NCI-H774 (cell line): ENCODE measurements at places on chromosomes 16 and 17.
A peak's percentile ranks its signal among the peaks of the same experiment; 100 is the strongest.

DNA sequence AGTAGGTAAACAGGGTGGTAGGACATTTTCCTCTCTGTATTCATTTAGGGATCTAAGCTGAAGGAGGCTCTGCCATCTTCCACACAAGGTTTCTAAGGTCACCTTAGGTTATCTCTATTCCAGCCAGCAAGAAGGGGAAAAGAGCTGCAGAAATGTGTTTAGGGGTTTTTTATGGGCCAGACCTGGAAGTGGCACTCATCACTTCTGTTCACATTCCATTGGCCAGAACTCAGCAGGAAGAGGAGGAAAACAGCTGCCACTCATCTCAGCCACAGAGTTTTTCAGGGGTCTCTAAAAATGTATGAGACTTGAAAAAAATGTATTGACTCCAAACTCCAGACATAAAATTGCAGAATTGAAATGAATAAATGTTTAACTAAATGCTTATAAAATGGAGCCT is 65.8 kb downstream of the FTO start:
- DNase-seq = no peak

- DNase-seq = no peak
Observed at GRCh38 chr17:69761011-69761410, 314.0 kb upstream of the KCNJ16 start.

DNA sequence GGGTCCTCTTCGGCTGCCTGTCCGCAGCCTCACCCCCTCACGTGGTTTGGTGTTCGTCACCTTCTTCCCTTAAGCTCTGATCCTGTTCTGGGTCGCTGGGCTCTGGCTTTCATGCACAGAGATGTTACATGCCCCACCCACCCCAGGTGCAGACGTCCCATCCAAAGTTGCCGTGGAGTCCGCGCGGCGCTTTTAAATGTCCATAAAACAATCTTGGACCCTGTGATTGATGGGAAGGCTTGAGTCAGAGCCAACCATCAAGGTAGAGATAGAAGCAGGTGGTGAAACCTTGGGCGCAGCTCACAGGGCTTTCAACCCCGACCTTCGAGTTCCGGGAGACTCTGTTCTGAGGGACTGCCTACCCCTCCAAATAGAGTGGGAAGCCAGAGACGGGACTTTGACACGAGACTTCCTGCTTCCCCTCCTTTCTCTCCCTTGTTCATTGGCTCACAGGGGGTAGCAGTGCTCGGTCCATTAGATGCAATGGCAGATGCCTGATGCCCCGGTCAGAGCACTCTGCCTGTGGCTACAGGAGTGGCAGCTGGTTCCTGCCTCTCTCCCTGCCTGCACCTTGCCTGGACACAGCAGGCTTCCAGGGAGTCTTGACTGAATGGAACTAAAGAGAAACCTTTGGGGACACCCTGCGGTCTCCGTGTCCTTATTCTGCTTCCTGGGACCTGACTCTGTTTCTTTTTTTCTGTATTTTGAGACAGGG is 4.0 kb downstream of the ENGASE start:
- DNase-seq = no peak

DNA sequence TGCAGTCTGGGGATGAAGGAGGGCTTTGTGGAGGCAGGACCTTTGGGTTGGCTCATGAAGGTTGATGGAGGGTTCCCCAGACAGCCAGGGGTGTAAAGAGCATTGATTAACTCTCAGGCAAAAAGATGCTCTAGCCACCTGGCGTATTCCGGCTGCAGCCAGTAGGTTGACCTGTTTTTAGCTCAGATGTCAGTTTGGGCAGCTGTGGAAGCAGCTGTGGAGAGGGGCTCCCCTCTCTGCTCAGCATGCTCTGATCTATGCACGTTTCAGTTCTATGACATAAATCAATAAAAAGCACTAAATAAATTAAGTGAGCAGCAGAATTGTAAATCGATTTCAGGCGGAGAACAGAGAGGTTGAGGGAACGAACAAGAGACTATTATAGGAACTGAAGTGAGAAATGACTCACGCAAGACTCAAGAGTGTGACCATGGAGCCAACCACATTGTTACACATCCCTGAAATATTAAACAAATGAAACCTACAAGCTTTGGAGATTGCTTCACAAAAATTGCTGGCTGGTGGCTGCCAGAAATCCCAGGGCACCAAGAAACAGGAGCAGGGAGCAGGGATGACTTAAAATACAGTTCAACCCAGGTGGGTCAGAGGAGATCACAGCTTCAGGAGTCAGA is 111.9 kb downstream of the GSG1L start:
- DNase-seq = no peak

- no peak for DNase-seq
Observed at GRCh38 chr17:205817-206216, 24.4 kb upstream of the DOC2B start.

DNA sequence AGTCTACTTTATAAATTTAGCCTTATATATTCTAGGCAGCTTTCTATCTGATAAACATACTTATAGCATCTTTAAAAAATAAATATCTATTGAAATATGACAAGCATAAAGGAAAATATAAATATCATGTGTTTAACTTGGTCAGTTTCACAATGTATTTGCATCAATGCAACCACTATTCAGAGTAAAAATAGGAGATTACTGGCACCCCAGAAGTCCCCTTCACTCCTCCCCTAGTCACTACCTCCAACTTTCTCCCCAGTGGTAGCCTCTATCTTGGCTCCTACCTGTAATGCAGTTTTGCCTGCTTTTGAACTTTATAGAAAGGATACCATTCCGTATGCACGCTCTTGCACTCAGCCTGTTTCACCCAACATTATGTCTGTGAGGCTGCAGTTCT is 3.2 kb upstream of the NOD2 start:
- no peak for DNase-seq

GRCh38 chr16:68083861-68084503 is 1.2 kb upstream of the NFATC3 start:
- DNase-seq = no peak

GRCh38 chr17:75308732-75309629 is 19.7 kb upstream of the SLC25A19 start:
- no peak for DNase-seq

GRCh38 chr17:19534562-19535149 is 1.0 kb downstream of the SLC47A1 start:
- DNase-seq = no peak

- no peak for DNase-seq
Observed at GRCh38 chr17:66445229-66445628, 142.8 kb downstream of the PRKCA start.

DNA sequence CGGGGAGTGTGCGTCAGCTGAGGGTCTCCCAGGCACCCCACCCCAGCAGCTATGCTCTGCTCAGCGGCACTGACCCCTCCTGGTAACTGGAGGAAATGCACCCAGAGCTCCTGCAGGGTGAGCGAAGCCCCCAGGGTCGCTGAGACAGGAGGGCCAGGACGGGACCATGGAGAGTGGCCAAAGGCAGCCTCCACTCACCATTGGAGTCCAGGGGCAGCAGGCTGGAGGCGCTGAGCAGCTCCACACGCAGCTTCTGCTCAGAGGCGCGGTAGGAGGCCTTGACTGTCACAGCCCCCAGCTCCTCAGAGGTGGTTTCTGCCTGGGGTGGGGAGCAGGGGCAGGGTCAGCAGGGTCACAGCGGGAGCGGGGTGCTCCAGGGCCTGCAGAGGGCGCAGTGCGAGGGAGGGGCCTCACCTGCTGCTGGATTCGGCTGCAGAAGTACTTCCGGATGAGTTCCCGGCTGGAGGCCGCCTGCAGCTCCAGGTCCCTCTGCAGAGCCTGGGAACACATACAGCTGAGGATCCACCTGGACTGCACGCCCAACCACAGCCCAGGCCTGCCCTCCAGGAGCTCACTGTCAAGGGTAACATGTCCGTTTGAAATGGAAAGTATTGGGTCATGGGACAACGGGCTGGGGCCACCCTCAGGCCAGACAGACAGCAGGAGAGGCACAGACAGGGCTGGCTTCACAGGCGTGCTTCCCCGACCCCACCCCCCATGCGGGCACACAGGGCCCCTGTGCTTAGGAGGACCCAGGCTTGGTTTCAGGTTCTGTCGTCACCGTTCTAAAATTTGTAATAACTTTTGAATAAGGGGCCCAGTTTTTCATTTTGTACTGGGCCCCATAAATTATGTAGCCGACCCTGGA is 13.8 kb downstream of the UNC13D start:
- no peak for DNase-seq

- no peak for DNase-seq
Observed at GRCh38 chr17:35901631-35902175, 21.5 kb upstream of the CCL5 start.

GRCh38 chr16:68866933-68867332 is 23.6 kb downstream of the TANGO6 start:
- DNase-seq = no peak

DNA sequence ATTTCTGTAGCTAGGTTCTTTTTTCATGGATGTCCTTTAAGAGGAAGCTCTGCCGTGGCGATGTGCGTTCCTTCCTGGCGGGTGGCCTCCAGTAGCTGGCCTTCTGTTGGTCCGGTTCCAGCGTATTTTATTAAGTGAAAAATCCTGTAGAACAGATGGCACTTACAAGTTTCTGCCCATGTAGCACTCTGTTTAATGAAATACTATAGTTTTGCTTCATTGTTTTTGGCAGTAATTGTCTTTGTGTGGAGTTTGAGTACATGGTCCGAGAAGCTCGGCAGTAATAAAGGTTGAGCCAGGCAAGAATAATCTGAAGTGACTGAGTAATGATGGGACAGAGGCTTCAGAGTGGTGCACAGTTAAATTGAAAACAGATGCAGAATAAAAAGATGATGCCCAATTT is 20.4 kb downstream of the USP10 start:
- no peak for DNase-seq

GRCh38 chr17:19334331-19334730 is 28.2 kb downstream of the B9D1 start:
- no peak for DNase-seq

GRCh38 chr16:47851146-47851545 is 304.6 kb downstream of the ABCC12 start:
- DNase-seq = no peak

- no peak for DNase-seq
Observed at GRCh38 chr16:51440131-51440889, 289.2 kb upstream of the SALL1 start.

DNA sequence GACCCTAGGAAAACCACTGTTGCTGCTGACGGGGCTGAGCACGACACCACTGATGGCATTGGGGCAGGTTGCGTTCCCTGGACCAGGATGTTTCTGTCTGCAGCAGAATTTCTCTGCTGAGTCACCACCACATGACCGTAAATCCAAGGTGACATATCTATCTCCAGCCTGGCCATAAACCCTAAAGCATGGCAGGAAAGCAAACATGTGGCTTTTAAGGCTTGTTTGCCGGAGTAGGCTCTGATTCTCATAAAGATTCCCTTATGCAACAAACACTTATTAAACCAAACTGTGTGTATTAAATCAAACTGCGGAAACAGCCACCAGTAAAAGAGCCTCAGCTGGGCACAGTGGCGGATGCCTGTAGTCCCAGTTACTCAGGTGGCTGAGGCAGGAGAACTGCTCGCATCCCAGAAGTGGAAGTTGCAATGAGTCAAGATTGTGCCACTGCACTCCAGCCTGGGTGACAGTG is 17.3 kb downstream of the MPHOSPH6 start:
- no peak for DNase-seq

GRCh38 chr17:43094129-43094835 is 30.9 kb downstream of the BRCA1 start:
- no peak for DNase-seq

DNA sequence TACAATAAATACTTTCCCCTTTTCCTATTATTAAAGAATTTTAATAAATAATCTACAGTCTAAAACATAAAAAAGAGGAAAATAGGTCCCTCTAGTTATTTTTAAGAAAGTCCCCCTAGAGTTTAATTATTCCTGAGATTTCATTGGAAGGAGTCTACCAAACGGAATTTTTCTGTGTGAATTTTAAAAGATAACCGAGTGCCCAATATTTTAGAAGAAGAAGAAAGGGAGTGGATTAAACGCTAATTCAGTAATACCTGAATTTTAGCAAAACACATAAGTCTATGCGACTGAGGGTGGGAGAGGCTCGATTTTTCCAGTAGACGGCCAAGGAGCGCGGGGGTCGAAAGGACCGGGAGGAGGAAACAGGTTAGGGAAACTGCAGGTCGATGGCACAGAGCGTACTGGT is 2.2 kb downstream of the HOXB2 start:
- no peak for DNase-seq

GRCh38 chr16:10511829-10512228 is 68.6 kb downstream of the EMP2 start:
- DNase-seq = no peak

DNA sequence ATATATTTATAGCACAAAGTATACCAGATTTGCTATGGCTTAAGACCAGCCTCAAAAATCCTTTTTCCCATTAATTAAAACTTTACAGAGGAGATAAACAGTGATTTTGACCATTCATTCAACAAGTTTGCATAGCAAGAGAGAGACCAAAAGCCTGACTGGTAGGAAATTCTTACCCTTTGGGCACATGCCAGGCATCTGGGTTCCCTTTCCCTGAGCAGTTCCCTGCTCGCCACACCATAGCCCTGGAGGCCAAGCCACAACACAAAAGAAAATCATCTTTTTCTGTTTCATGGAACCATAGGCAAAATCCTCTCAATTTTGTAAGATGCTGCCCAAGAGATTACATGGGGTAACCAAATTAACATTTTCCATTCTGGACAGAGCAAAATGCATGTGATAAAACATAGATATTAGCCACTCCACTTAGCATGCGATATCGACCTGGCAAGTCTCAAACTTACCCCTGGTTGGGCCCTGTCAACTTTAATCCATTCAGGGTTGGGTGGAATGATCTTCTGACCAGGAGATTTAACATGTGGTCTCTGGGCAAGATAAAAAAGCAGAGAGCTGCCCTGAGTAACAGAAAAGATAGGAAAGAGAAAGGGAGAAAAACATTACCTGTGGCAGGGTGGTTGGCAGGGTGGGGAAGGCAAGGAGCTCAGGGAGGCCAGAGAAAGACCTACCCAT is 57.6 kb upstream of the B4GALNT2 start:
- no peak for DNase-seq

DNA sequence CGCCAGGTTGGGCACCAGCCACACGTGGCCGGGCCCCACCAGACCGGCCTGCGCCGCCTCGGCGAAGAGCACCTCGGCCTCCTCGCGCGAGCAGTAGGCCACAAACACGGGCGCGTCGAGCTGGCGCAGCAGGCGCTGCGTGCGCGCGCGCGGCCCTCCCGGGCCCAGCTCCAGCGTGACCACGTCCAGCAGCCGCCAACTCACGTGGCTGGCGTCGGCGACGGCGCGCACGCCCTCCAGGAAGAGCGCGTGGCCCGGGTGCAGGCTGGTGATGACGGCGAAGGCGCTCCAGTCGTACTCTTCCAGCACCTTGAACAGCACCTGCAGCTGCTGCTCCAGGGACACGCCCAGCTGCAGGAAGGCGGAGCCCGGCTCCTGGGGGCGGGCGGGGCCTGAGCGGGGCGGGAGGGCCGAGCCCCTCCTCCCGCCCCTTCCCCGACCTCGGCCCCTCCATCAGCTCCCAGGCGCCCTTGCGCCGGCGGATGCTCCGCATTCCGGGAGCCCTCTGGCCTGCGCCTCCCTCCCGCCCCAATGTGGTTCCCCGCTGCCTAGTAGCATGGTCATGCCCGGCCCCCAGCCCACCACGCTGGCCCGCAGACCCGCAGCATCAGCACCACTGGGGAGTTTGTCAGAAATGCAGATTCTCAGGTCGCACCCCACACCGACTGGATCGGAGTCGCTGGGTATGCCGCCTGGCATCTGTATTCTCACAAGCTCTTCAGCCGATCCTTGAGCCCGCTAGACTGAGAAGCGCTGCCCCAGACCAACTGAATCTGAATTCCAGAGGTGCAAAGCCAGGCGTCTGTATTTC is 7.2 kb downstream of the GRIN2C start:
- peak; percentile 7 for DNase-seq
